ENCODE measurements at places on chromosomes 1 and 21.

- DNase-seq, result no peak
Measured at GRCh38 chr1:116751146-116751545, 3.1 kb upstream of the CD2 start.

GRCh38 chr1:83691953-83692500 lies 306.9 kb downstream of the TTLL7 start:
- DNase-seq, result no peak

- DNase-seq, result no peak
Measured at GRCh38 chr1:215842905-215843304, 275.8 kb downstream of the KCTD3 start.

GRCh38 chr1:157646144-157646543 lies 48.3 kb upstream of the FCRL4 start:
- no peak for DNase-seq

DNA sequence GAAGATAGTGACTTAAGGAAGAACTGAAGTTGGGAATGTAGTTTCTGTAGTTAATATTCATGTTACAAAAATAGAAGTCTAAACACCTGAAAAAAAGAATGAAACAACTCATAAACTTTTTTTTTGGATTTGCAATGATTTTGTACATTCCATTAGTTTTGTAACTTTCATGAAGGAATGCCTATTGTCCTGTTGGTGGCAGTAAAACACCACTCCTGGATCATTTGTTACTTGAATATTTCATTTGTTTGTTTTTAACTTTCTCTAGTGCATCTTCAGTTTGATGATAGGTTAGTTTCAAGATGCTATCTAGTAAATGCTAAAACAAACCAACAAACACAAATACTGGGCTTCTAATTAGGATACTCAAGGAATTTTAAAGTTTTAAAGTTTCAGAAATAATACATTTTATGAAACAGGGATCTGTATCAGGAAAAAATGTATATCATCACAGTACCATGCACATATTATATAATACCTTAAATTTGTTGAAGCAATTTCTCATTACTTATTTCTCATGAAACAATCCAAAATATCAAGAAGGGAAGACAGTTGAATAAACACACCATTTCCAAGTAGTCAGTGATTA lies 229.7 kb upstream of the CACYBP start:
- DNase-seq, result no peak

- no peak for DNase-seq
Measured at GRCh38 chr1:56925193-56925592, 40.6 kb downstream of the C8B start.

DNA sequence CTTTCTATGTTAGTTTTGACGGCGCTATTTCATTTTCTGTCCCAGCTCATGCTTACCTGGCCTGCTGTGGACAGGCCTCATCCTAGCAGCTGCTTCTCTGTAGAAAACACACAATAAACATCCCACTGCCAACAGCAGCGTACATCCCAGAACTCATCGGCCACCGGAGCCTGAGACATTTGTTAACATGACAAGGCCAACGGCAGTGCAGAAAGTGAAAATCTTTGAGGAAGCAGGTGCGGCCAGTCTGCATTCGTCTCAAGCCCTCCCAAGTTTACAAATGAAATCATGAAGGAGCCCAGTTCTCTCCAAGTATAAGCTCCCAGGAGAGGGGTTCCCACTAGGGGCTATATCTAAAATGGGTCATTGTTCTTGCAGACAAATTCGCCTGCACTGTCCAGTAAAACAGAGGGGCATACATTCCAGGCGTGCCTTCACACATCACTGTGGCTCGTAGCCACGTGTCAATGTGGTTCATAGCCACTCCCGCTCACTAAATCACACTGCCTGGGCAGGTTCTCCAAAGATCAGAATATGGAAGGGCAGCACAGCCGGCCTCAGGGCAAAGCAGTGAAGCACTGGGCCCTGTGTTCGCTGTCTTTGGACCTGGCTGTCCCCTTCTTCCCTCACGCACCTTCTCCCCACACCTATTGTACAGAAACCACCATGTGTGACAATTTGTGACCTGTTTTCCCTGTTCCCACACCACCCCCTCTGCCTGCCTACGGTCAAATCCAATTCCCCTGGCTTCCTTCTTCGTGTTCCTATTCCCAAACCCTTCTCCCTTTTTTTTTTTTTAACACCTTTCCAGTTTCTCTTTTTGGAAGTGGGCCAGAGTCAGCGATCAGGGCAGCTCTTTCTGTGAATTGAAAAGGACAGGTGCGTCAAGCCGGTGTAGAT lies 27.0 kb upstream of the ABCG1 start:
- DNase-seq, result no peak

DNA sequence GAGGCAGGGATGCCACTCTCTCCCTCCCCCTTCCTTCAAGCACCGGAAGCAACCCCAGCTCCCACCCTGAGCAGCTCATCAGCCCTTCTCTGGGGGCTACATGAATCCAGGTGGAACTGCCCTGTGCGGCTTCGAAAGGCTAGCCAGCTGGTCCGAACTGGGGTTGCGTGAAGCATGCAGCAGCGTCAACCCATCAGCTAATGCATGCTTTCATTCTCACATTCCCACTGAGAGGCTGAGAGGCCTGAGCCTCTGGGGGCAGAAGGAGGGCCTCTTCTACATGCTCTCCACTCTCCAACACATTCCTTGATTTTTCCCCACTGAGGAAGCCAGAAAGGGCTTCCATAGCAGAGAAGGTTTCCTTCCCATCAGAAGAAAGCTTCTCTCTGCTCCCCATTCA lies 5.6 kb downstream of the RXRG start:
- DNase-seq, result no peak

GRCh38 chr21:45363921-45364467 lies 41.0 kb upstream of the COL18A1 start:
- peak; percentile 32 for DNase-seq

- DNase-seq, result no peak
Measured at GRCh38 chr1:227794817-227795192, 20.7 kb upstream of the PRSS38 start.

DNA sequence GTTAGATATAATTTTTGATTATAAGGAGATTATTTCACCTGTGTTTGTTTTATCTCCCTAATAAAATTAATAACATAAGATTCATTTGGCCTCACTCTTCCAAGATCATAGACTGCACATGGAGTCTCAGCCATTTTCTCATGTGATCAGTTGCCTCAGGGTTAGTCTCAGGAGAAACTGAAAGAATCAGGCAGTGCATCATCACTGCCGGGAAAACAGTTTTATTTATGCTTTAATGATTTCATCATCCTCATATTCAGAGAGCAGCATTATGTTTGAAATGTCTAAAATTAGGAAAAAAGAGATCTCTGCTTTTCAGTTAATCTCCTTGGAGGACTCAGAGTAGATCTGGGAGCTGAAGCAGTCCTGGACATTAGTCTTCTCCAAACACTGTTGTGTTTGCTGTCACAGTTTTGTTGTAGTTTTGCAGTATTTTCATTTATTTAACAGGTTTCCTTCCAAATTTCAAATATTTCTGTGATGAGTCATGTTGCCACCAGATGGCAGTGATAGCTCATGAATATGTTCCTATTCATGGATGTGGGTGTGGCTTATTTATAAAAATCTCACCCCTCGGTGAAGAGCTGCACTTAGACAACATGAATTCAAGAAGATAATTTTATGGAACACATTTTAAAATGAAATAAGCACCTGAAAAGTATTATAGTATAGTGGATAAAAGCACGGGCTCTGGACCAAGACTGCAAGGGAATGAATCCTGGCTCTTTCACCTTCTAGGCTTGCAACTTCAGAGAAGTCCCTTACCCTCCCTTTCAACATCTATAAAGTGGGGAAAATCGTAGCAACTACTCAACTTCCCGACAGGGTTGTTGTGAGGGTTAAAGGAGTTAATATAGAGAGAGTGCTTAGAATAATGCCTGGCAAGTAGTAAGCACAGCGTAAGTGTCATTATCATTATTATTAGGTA lies 31.2 kb downstream of the CHD1L start:
- peak; percentile 11 for DNase-seq

- no peak for DNase-seq
Measured at GRCh38 chr1:173903827-173904531, 13.1 kb downstream of the SERPINC1 start.

- no peak for DNase-seq
Measured at GRCh38 chr1:36590264-36590663, 107.6 kb upstream of the CSF3R start.

GRCh38 chr1:215453440-215453839 lies 113.7 kb upstream of the KCTD3 start:
- DNase-seq, result no peak

DNA sequence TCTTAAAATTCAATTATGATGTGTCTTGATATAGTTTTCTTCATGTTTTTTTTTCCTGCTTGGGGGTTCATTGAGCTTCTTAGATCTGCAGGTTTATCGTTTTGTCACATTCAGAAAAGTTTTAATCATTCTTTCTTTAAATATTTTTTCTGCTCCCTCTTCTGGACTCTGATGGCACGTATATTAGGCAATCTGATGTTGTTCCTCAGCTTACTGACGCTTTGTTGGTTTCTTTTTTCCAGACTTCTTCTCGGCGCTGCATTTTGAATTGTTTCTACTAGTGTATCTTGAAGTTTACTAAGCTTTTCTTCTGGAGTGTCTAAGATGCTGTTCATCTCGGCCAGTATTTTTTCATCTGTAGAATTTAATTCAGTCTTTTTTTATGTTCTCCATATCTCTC lies 44.8 kb upstream of the FMOD start:
- no peak for DNase-seq

DNA sequence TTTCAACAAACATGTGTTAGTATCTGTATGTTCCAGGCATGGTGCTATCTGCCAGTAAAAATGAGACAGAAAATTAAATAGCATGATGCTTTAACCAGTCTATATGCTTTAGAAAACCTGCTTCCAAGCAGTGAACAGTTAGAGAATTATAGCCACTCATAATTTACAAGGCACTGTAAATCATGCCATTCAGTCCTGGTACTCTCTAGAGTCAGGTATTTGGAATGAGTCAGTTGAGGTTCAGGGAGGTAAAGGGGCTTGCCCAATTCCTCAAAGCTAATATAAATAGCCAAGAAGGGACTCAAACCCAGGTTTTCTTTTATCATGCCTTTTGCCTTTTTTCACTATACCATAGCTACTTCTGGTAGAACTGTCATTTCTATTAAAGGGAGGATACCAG lies 184.4 kb downstream of the NFIA start:
- no peak for DNase-seq

- DNase-seq, result no peak
Measured at GRCh38 chr1:199948587-199949280, 78.8 kb upstream of the NR5A2 start.

DNA sequence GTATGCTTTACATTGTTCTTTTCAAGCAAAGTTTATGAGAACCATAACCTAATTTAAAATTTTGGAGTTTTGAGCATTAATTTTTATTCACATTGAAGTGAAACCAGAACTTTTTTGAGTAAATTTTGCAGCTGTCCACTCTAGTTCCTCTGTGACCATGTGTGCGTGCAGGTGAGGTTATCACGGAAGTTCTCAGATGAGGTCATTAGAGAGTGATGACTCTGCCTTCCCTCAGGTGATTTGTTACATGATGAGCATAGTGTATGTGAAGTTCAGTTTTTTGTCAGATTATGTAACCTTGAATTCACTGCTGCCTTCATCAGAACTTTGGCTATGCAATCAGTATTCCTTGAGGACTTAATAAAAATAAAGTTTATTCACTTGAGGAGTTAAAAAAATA lies 828.2 kb downstream of the ADGRL2 start:
- no peak for DNase-seq

DNA sequence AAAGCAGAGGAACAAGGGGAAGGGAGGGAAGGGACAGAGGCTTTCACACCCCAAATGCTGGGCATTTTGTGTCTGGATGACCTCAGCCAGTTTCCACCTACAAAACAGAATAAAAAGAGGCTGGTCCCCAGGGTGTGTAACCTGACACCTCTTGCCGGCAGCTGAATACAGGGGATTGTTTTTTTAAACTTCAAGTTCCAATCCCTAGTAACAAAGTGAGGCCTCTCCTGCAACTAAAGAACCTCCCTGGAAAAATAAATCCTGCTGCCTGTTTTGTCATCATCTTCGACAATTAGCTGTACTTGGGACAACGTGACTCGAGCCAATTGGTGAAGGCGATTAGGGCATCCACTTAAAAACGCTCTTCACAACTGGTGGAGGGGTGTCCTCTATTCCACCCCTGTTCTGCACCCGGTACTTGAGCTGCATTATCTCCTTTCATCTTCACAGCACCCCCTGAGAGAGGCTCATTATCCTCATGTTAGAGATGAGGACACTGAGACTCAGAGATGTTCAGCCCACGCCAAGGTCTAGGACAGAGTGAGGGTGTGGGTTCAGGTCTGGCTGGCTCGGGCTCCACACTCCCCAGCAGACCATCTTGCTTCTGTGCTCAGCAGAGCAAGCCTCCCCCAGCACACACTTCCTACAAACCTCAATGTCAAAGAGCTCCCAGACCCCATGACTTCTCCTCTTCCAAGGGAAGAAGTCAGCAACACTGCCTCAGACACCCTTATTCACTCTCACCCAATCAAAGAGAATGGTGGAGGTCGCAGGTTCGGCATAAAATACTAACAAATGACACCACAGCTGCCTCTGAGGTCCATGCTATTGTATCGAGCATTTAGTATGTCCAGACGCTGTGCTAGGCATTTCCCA lies 15.2 kb downstream of the ITPKB start:
- no peak for DNase-seq

- DNase-seq, result no peak
Measured at GRCh38 chr21:43338951-43339350, 88.0 kb downstream of the SIK1 start.

DNA sequence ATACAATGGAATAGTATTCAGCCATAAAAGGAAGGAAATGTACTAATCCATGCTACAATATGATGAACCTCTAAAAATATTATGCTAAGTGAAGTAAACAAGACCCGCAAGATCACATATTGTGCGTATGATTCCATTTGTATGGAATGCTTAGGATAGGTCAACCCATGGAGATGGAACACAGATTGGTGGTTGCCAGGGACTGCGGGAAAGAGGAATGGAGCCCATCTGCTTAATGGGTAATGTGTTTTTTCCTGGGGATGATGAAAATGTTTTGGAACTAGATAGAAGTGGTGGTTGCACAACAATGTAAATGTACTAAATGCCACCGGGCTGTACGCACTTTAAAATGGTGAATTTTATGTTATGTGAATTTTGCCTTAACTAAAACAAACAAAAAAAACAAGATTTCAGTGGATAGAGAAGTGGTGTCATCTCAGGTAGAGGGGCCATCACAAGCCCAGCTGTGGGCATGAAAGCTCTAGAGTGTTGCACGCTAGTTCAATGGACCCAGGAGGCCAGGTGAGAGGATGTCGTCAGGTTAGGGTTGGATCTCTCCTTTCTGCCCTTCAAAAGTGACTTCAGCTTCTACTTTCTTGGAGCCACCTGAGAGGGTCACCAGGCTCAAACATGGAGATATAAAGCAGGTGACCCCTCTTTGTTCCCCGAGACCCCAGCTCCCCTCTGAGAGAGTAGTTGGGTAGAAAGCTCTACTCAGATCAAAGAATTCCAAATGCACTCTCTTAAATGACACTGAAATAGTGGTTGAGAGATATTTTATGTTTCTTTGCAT lies 2.5 kb downstream of the C1orf115 start:
- no peak for DNase-seq

Measured in activated T-helper 1 cell treated with anti-CD3 and anti-CD28 coated beads, Interleukin-12 subunit alpha, Interleukin-12 subunit beta, Interleukin-2, Interleukin-4 antibody, amounts not matched to agents 30 ng/mL and 10 ng/mL and 1 ng/mL, durations not matched to agents 14 hours and 24 hours and 36 hours (primary cell).